Liver (tissue), 10 donors: ENCODE measurements at places on chromosomes 13 and 19. TPM values are rescaled to one million over a fixed set of nuclear protein-coding genes. Genes with fewer than 3 reads are reported as not detected.

The GPC6 gene
- polyA plus RNA-seq = 5.9 TPM

The SYCN gene
- polyA plus RNA-seq = not detected

The CD22 gene
- polyA plus RNA-seq = 0.15 TPM

The STOML3 gene
- not detected for polyA plus RNA-seq

The JSRP1 gene
- 0.45 TPM for polyA plus RNA-seq

The SAMD4B gene
- 39.4 TPM for polyA plus RNA-seq

The PRX gene
- 0.47 TPM for polyA plus RNA-seq

The SIGLEC6 gene
- not detected for polyA plus RNA-seq

The SLC1A6 gene
- polyA plus RNA-seq = not detected

The PLK5 gene
- polyA plus RNA-seq = not detected

DNA sequence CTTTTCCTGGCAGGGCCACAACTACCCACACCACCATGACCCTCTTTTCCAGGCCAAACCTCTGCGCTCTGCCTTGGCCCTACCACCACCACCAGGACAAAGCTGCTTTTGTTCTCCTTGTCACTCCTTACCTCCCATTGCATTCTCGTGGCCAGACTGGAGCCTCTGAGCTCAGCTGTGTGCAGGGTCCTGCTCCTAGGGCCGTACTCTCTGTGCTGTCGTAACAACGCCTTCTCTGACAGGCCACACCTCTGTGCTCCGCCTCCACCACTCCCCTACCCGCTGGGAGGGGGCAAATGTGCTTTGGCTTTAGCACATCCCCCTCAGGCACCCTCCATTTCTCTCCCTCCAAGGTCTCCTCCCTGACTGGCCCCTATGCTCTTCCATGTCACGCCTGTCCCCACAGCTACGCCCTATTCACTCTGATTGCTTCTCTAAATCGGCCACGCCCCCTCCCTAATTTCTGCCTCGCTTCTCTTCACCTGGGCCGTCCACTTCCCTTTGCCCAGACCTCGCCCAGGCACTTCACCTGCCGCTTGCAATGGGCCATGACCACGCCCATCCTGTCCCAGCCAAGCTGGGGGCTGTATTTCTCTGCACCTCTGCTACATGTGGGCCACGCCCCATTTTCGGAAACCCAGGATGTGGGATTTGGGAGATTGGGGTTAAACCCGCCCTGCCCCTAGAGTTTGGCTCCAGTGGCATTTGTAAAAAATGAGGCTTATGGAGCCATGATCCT lies 472.3 kb downstream of the KLF12 start:
- H3K4me3 ChIP-seq = no peak overlapping the region
- H3K27me3 ChIP-seq = no peaks in the 10 kb centered on the region
- DNase-seq = no peak
- no peak overlapping the region for H3K27ac ChIP-seq
- no peaks in the 10 kb centered on the region for H3K36me3 ChIP-seq

- H3K4me3 ChIP-seq = no peak overlapping the region
- no peaks in the 10 kb centered on the region for H3K36me3 ChIP-seq
- no peak overlapping the region for H3K27ac ChIP-seq
- peaks cover 2% of the 10 kb centered on the region for H3K27me3 ChIP-seq
These were observed 6.3 kb downstream of the LHFPL6 start for GRCh38 chr13:39596685-39597084.

DNA sequence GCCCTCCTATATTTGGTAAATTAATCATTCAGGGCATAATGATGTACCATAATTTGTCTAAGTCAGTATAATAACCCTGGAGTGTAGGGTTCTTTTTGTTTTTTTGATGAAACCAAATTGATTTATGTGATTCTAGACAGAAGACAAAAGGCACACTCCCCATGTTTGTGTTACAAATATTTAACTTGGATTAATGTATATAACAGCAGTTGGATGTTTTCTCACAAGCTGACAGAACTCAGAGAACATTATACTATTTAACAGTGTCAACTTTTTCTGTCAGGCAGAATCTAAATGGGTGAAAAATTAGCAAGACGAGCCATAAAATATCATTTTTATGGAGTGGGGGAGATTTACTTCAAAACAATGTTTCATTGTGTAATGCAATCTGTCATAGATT lies 15.2 kb downstream of the CBY2 start:
- H3K4me1 ChIP-seq = no peaks in the 10 kb centered on the region
- no peak for DNase-seq
- H3K27me3 ChIP-seq = no peaks in the 10 kb centered on the region
- H3K36me3 ChIP-seq = no peaks in the 10 kb centered on the region
- no peak overlapping the region for H3K4me3 ChIP-seq

DNA sequence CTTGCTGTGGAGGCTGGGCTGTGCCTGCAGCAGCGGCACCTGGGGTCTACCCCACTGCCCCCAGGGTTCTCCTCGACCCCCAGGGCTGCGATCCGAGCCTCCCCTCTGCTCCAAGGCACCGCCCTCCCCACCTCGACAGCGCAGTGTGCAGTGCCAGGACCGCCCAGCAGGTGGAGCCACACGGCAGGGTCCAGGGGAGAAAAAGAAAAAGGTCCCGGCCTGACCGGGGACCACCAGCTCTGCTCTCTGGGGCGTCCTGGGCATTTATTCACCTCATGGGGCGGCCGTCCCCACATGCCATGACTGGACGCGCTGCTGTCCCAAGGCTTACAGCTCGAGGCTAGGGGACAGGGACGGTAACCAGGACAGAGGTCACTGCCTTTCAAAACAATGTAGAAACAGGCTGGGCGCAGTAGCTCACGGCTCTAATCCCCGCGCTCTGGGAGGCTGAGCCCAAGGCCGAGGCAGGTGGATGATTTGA lies 10.6 kb downstream of the REXO1 start:
- H3K27me3 ChIP-seq = no peaks in the 10 kb centered on the region
- peak; percentile 89 for DNase-seq
- H3K4me3 ChIP-seq = no peak overlapping the region
- H3K27ac ChIP-seq = peak overlapping the region; percentile 81
- H3K36me3 ChIP-seq = no peaks in the 10 kb centered on the region

GRCh38 chr13:93797463-93797862 lies 570.9 kb downstream of the GPC6 start:
- no peaks in the 10 kb centered on the region for H3K27me3 ChIP-seq
- no peak for DNase-seq
- H3K36me3 ChIP-seq = no peaks in the 10 kb centered on the region
- no peak overlapping the region for H3K27ac ChIP-seq
- no peak overlapping the region for H3K4me3 ChIP-seq

- no peak overlapping the region for H3K27ac ChIP-seq
- no peaks in the 10 kb centered on the region for H3K36me3 ChIP-seq
- H3K4me3 ChIP-seq = no peak overlapping the region
- no peaks in the 10 kb centered on the region for H3K27me3 ChIP-seq
- no peaks in the 10 kb centered on the region for H3K4me1 ChIP-seq
- DNase-seq = no peak
These were observed 39.4 kb downstream of the ZNF846 start for GRCh38 chr19:9729162-9729561.

DNA sequence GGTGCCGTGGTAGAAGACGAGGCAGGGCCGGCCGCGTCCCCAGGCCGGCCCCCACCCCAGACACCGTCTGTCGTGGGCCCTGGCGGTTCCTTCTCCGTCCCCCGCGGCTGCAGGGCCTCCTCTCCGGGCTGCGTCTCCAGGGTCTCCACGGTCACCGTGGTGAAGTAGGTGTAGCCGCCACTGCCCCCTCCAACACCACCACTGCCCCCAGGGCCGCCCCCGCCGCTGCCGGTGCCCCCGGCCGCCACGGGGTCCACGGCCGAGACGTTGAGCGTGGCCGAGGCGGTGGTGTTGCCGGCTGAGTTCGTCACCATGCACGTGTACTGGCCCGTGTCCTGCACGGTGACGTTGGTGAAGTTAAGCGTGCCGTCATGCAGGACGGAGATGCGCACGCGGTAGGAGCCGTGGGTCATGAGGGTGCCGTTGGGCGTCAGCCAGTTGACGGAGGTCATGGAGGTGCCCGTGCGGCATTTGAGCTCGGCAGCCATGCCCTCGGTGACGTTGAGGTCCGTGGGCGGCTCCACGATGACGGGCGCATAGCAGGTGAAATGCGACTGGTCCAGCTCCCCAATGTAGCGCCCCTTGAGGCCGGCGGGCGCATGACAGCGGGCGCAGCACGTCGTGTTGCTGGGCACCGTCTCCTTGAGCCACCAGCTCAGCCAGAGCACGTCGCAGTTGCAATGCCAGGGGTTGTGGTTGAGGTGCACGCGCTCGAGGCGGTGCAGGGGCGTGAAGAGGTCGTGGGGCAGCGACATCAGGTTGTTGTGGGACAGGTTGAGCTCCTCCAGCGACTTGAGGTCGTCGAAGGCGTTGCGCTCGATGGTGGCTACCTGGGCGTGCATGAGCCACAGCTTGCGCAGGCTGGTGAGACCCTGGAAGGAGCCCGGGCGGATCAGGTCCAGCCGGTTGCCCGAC lies 4.6 kb upstream of the ASPDH start:
- H3K36me3 ChIP-seq = no peaks in the 10 kb centered on the region
- H3K4me1 ChIP-seq = no peaks in the 10 kb centered on the region
- H3K27ac ChIP-seq = no peak overlapping the region
- H3K27me3 ChIP-seq = no peaks in the 10 kb centered on the region
- H3K4me3 ChIP-seq = no peak overlapping the region
- no peak for DNase-seq

- no peaks in the 10 kb centered on the region for H3K27me3 ChIP-seq
- H3K27ac ChIP-seq = peak overlapping the region; percentile 63
- no peak for DNase-seq
- H3K36me3 ChIP-seq = no peaks in the 10 kb centered on the region
These were observed 11.5 kb downstream of the FZR1 start for GRCh38 chr19:3517638-3518037.

DNA sequence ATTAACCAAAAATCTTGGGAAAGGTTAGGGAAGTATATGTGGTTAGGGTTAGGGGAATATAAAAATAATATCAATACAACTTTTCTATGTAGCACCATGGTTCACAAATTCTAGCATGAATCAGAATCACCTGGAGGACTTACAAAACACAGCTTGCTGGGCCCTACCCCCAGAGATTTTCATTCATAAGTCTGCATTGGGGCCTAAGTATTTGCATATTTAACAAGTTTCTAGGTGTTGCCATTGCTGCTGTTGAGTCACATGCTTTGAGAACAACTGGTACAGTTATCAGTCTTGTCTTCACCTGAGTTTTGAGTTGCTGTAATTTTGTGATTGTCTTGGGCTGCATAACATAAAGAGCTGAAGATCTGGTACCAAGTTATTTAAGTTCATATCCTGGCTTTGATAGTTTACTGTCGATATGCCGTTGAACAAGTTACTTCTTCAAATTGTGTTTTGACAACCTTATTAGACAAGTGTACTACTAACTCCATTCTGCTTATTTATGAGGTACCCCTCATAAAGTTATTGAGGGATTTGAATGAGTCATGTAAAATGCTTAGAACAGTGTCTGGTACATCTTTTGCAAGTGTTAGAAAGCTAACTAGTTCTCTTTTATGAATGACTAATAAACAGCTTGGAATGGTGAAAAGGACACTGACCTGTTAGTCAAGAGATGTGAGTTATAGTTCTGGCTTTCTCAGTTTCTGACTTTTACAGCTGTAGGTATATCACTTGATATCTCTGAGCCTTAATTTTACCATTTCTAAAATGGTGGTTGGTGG lies 132.9 kb downstream of the PAN3 start:
- no peaks in the 10 kb centered on the region for H3K4me1 ChIP-seq
- H3K27me3 ChIP-seq = no peaks in the 10 kb centered on the region
- H3K4me3 ChIP-seq = no peak overlapping the region
- H3K36me3 ChIP-seq = peaks cover 18% of the 10 kb centered on the region

GRCh38 chr19:38319421-38320258 lies at the start of gene KCNK6:
KCNK6 (plus strand) TSS chr19:38319845; CDS start chr19:38319951, 106 bp downstream.
- H3K4me1 ChIP-seq = peaks cover 19% of the 10 kb centered on the region
- no peaks in the 10 kb centered on the region for H3K27me3 ChIP-seq
- no peaks in the 10 kb centered on the region for H3K36me3 ChIP-seq
- H3K27ac ChIP-seq = peak within 1 kb of the TSS; percentile 82

GRCh38 chr13:111864566-111864965 lies 202.4 kb upstream of the SOX1 start:
- peak; percentile 25 for DNase-seq
- H3K4me1 ChIP-seq = no peaks in the 10 kb centered on the region
- H3K36me3 ChIP-seq = no peaks in the 10 kb centered on the region
- H3K27ac ChIP-seq = no peak overlapping the region
- no peaks in the 10 kb centered on the region for H3K27me3 ChIP-seq
- no peak overlapping the region for H3K4me3 ChIP-seq

- no peaks in the 10 kb centered on the region for H3K36me3 ChIP-seq
- no peaks in the 10 kb centered on the region for H3K4me1 ChIP-seq
- peak; percentile 38 for DNase-seq
- no peak overlapping the region for H3K27ac ChIP-seq
- H3K27me3 ChIP-seq = no peaks in the 10 kb centered on the region
- H3K4me3 ChIP-seq = no peak overlapping the region
These were observed 28.0 kb upstream of the WASF3 start for GRCh38 chr13:26529441-26529840.

GRCh38 chr13:98755116-98755515 lies 2.6 kb upstream of the SLC15A1 start:
- H3K27me3 ChIP-seq = no peaks in the 10 kb centered on the region
- H3K27ac ChIP-seq = no peak overlapping the region
- DNase-seq = no peak
- H3K36me3 ChIP-seq = no peaks in the 10 kb centered on the region
- no peak overlapping the region for H3K4me3 ChIP-seq
- H3K4me1 ChIP-seq = peaks cover 11% of the 10 kb centered on the region

- H3K27ac ChIP-seq = no peak overlapping the region
- no peaks in the 10 kb centered on the region for H3K27me3 ChIP-seq
- DNase-seq = no peak
- H3K4me1 ChIP-seq = no peaks in the 10 kb centered on the region
- no peak overlapping the region for H3K4me3 ChIP-seq
These were observed 558.8 kb upstream of the KLHL1 start for GRCh38 chr13:70666883-70667556.

GRCh38 chr13:32135056-32135390 lies 103.4 kb downstream of the FRY start:
- no peak for DNase-seq
- no peak overlapping the region for H3K4me3 ChIP-seq
- H3K4me1 ChIP-seq = peaks cover 3% of the 10 kb centered on the region

GRCh38 chr19:48591021-48591420 lies 15.5 kb upstream of the SPACA4 start:
- H3K27ac ChIP-seq = no peak overlapping the region
- no peaks in the 10 kb centered on the region for H3K36me3 ChIP-seq
- no peak for DNase-seq
- H3K4me1 ChIP-seq = no peaks in the 10 kb centered on the region
- H3K4me3 ChIP-seq = no peak overlapping the region

DNA sequence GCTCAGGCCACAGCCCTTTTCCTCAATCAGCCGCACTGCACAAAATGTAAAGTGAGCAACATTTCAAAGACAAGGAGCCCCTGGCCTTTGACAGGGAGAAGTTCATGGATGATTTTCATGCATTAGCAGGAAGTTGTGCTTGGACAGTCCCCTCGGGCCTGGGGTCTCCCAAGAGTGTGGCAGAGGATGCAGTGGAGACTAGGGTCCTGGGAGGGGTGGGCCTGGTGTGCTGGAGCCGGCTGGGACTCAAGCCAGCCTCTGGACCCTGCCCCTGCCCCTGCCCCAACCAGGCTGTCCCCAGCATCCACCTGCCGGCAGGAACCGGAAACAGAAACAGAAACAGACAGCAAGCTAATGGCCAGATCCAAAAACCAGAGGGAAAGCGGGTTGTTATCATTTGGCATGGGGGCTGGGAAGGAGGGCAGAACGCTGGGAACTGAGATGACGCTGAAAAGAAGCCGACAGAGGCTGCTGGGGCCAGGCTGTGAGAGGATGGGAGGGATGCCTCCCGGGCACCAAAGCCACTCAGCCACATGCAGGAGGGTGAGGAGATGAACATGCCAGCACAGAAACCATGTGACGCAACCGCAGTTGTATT lies 2.3 kb downstream of the GAS6 start:
- no peak overlapping the region for H3K4me3 ChIP-seq
- H3K27ac ChIP-seq = no peak overlapping the region
- H3K27me3 ChIP-seq = no peaks in the 10 kb centered on the region
- H3K36me3 ChIP-seq = no peaks in the 10 kb centered on the region
